ENCODE measurements at places on chromosomes 7 and 10.
A peak's percentile ranks its signal among the peaks of the same experiment; 100 is the strongest.

DNA sequence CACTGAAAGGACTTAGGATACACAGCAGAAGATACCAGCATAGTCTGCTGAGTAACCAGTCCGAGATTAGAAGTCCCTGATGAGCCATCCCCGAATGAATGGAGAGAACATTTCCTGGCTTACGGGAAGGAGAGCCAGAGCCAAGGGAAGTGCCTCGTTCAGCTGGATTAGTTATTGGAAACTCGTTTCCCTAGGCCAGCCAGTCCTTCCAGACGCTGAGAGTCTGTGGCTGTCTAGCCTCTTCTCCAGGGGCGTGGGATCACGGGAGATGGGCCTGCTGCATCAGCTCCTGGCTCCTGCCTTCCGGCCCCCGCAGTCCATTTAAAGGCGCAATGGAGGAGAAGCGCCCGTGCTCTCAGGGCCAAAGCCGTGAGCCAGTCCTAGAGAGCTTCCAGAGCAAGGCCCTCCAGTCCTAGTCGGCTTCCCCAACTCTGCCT lies 712.8 kb downstream of the PARD3 start:
- DNase-seq = no peak

DNA sequence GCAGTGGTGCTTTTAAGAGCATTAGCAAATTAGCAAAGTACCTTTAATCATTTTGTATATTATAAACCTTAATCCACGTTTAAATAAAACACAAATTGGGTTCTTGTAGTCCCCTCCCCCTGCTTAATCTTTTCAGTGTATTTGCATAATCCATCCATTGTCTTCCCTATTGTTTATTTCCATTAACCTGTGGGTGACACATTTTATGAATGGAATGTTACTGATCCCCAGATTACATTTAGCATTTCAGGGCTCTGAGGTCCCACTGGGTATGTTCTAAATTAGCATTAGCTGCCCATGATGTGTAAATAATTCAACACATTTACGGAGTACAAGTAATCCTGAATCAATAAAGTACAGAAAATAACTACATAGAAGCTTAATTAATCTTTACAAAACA lies 138.4 kb upstream of the FEZF1 start:
- DNase-seq = no peak

DNA sequence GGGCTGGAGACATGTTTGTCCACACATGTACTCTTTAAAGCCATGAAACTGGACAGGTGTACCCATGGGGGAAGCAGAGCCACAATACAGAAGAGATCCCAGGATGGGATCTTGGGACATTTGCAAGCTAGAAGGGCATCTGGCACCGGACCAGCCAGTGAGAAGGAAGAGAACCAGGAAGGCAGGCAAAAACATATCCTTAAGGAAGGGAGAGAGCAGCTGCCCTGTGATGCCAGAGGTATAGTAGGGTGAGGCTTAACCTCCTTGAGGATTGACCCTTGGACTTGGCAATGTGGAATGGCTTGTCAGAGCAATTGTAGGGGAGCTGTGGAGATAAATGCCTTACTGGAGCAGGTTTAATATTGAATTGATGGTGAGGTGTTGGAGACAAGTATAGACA lies 17.9 kb upstream of the SUV39H2 start:
- DNase-seq = no peak

- no peak for DNase-seq
These were observed 113.6 kb upstream of the AMPH start for GRCh38 chr7:38744746-38745145.

DNA sequence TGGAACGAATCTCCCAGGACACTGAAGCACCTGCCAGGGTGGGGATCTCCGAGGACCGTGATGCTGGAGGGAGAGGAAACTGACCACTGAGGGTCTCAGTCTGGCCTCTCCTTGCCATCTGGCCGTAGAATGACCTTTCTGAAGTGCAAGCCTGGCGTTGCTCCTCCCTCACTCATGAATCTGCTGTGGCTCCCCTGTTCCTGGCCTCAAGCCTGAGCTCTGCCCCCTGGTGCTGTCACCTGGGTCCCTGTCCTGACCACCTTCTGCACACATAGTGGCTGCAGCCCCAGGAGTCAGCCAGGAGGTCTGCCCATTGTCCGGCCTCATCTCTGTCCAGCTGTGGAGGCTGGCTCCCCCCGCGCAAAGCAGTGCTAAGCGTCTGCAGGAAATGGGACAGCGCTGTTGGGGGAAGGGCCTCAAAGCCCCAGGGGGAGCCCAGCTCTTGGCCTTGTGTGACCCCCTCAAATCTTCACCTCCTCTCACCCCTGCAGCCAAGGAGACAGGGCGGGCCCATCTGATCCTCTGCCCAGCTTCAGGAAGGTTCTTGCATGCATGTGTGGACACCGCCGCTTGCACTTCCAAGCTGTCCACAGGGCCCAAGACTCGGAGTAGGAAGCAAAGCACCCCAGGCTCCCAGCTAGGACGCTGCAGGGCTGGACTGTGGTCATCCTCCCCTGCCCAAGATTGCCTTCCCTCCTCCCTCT lies 65.7 kb downstream of the MYL10 start:
- DNase-seq = no peak

- DNase-seq = no peak
These were observed 149.7 kb downstream of the CELF2 start for GRCh38 chr10:11167233-11167966.

DNA sequence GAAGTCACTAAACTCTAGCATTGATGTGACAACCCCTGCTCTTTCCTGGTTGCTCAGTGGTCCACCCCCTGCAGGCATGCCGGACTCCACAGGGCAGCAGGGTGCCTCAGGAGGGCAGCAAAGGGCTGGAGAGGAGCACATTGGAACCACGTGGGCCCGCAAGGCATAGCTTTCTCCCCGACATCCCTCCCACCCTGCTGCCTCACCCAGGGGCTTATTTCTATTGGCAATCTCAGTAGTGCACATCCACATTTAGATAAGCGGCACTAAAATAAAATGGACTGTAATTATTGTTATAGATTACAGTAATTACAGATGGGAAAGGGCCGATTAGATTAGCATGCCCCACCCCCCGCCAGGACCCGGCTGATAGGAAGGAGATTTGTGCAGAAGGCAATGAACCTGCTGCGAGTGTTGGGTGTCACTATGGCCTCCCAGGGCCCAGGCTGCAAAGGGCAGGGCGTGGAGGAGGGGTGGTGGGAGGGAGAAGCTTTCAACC lies 580.1 kb downstream of the GRID1 start:
- no peak for DNase-seq

- peak; percentile 97 for DNase-seq
These were observed 766 bp upstream of the EIF3B start for GRCh38 chr7:2353936-2354185.

DNA sequence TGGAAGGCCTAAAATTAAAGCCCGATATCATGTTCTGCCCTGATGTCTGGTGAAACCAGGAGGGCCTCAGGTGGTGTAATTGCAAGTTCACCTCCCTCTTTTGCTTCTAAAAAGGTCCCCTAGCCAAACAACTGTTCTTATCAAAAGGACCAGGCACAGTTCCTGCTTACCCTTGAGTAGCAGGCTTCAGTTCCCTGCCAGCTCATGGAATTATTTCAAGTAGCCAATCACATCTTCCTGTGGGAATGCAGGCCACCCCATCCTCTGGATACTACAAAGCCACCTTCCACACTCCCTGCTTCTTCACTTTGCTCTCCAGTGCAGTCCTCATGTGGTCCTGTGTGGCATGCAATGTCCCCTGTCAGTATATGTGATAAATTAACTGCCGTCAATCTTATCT lies 97.7 kb upstream of the GALNT17 start:
- no peak for DNase-seq

DNA sequence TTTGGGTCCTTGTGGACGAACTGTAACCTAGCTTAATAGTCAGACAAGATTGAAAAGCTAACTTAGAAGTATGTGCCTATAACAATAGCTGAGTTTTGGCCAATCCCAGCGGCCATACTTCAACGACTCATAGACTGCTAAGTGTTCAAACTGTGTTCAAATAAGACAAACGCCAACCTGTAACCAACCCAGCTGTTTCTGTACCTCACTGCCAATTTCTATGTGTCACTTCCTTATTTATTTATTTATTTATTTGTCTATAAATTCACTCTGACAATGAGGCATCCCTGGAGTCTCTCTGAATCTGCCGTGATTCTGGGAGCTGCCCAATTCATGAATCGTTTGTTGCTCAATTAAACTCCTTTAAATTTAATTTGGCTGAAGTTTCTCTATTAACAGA lies 21.7 kb downstream of the ST8SIA6 start:
- no peak for DNase-seq

GRCh38 chr10:88689366-88689765 lies 16.7 kb upstream of the LIPK start:
- DNase-seq = no peak

DNA sequence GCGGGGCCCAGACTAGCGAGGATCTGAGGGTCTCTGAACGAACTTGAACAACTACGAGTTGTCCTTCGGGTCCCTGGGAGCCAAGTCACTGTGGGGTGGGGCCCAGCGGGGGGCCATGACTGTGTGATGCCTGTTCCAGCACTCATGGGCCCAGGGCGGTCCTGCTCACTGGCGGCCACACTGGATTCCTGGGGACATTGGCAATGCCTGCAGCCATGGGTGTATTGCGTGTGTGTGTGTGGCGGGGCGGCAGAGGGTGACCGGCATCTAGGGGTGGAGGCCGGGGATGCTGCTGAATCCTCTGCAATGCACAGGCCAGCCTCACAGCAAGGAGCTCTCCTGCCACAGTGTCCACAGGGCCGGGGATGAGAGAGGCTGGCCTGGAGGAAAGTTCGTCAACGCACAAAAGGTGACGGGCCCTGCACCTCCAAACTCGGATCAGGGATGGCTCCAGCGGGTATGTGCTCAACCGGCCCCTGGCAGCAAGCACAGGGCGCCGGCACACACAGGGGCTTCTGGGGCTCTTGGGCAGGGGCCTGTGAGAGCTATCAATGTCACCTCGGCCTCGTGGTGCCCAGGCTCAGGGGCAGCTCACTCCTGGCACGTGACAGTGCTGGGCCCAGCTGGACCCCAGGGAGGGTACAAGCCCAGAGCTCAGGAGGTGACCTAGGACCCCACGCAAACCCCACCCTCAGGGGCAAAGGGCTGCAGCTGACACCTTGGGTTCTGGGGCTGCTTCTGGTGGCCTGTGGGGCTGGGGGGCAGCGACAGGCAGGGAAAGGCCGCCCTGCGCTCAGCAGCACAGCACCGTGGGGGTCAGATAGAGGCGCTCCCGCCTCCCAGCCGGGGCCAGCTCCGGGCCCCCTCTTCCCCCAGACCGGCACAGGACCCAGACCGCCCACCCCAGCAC lies 27.9 kb downstream of the PAPOLB start:
- peak; percentile 57 for DNase-seq

- no peak for DNase-seq
These were observed 1193.0 kb upstream of the CELF2 start for GRCh38 chr10:9824631-9825071.

DNA sequence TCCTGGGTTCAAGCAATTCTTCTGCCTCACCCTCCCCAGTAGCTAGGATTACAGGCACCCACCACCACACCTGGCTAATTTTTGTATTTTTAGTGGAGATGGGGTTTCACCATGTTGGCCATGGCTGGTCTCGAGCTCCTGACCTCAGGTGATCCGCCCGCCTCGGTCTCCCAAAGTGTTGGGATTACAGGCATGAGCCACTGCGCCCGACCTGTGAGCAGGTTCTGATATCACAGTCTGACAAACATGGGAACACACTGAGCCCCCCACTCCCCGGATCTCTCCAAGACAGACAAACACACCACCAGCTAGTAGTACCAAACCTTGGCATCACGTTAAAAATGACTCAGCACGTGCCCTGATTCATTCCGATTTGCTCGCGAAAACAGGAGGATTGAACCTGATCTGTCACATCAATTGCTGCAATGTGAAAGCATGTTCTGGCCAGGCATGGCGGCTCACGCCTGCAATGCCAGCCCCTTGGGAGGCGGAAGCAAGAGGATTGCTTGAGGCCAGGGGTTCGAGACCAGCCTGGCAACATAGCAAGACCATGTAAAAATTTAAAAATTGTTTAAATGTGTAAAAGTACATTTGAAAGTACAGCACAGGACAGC lies 106.5 kb downstream of the SMURF1 start:
- no peak for DNase-seq
